ENCODE measurements at places on chromosomes 6 and 20.

DNA sequence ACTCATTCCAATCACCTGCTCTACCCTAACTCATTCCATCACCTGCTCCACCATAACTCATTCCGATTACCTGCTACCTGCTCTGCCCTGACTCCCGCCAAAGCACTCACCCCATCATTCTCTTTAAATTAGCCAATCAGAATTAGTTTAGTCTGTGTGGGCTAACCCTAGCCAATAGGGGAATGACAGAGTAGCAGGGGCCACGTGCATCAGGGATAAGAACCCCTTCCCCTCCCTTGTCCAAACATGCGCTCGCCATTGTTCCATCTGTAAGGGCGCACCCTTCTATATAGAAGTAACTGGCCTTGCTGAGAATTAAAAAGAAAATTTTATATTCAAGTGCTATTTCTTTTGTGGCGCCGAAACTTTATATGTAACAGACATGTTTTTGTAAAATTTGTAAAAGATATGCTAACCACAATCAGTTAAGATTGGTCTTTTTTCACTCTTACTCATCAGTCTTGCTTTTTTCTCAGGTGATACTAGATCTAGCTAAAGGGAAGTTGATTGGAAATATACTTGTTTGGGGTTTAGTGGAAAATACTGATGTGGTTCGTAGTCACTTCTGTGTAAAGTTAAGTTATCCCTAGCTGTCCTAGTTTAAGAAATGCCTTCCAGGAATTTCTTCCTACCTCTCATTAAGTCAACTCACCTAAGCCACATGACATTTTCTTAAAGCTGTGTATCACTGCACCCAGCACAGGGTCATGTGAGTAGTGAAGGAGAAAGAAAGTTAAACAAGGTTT lies 16.5 kb downstream of the RTN4IP1 start:
- DNase-seq: no peak

- DNase-seq: no peak
Measured at GRCh38 chr6:144883915-144884314, 598.8 kb downstream of the UTRN start.

DNA sequence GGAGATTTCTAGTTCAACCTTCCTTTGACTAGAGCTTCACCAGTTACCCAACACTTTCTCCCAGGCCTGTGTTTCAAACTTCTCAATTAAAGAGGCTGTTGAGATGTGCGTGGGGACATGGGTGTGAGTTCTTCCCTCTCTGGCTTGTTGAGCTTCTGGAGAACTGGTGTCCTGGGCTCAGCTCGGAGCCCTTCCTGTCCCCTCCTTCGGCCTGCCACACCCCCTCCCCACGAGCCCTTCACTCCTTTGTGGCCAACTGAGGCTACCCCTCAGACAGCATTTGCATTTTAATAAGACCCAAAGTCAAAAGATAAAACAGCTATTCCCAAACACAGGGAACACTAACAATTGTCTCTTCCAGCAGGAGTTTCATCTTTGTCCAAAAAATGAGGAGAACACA lies 123.3 kb upstream of the MLN start:
- DNase-seq: no peak

- peak; percentile 55 for DNase-seq
Measured at GRCh38 chr6:163460307-163460782, 45.8 kb downstream of the QKI start.

DNA sequence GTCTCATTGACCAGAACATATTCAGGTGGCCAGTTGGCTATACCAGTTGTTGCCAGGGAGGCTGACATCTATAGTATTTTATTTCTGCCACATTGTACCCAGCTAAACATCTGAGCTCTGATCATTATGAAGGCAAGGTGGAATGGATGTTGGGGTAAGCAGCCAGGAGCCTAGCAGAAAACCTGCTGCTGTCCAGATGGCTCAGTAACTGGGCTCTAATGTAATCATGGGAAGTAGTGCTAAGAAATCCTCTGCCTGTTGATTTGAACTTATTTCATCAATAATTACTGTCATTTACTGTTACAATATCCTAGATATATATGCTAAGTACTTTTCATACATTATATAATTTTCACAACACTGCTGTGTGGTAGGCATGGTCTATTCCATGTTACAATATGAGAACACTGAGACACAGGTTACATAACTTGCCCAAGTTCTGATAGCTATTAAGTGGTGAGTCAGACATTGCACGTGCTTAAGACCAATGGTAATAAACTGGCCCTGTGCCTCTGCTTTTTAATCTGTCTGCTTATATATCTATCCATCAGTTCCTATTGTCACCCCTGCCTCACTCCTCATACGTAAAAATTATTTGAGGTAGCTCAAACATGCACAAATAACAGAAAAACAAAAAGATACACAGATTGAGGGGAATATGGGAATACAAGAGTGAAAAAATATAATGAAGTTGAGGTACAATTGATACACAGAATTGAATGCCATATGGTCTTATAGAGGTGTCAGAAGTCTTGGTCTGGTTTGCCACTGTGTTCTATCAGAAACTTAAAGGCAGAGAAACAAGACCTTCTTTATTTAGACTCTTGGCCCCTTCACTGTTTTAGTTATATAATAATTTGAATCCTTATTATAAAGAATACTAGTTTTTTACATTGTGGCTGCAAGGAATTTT lies 25.2 kb downstream of the TBPL1 start:
- no peak for DNase-seq

DNA sequence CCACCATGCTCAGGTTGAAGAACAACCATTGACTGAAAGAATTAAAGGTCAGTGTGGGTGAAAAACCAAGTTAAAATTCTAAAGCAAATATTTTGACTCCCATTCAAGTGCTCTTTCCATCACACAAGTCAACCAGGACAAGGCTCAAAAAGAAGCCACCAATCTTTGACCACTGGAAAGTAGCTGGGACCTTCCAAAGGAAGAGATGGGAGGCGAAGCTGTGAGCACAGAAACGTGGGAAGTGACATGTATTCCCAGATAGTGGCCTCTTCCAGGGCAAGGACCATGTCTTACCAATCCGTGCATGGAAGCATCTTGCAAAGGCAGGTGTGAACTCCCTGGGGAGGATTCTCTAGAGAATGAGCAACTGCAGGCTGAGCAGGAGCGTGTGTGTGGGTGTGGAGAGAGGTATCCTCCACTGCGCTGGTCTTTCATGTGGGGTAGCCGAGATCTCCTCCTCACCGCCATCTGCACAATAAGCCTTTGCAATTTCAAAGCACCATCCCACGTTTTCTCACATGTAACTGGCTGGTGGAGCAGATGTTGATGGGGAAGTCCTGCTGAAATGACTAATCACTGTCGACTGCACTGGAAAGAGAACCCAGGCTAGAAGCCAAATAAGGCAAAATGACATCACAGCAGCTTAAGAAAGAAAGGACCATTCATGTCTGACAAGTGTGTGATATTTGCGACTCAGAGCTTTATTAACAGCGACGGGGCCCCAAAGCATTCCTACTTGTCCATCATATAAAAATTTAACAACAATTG lies 189.4 kb upstream of the RREB1 start:
- DNase-seq: peak; percentile 9

GRCh38 chr20:32463642-32464400 lies 105.7 kb downstream of the ASXL1 start:
- no peak for DNase-seq

GRCh38 chr6:122969999-122970533 lies 26.0 kb upstream of the CLVS2 start:
- DNase-seq: no peak

DNA sequence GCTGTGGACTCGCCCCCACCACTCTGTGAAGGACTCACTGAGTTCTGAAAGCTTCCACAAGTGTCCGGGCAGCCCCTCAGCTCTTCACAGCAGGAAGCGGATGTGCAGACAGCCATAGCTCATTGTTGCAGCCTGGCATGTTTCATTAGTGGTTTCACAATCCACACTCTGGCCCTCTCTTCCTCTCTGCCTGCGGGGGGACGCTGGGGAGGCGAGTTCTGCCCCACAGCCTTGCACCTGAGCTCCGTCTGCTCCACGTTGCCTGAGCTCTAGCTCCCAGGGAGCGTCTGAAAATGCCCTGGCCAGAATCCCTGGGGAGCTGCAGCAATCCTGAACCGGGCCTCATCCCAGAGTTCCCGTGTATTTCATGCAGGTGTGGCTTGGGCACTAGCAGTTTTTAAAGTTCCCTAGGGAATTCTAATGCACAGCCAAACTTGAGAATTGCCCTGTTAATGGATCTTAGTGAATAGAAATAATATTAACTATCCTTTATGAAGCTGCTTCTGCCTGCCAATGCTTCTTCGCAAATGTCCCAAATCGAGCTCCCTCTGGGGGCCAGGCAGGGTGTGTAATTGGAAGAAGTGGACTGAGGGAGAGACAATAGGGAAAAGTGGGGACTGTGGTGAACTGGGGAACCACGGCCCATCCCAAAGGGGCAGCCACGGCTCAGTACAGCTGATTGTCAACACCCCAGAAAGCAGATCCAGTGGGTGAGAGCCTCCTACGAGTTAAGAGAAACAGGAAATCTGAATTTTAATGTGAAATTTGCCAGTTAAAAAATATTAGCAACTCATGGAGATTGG lies 51.5 kb downstream of the CTCFL start:
- DNase-seq: no peak

- DNase-seq: no peak
Measured at GRCh38 chr6:85406641-85407075, 43.2 kb upstream of the NT5E start.

DNA sequence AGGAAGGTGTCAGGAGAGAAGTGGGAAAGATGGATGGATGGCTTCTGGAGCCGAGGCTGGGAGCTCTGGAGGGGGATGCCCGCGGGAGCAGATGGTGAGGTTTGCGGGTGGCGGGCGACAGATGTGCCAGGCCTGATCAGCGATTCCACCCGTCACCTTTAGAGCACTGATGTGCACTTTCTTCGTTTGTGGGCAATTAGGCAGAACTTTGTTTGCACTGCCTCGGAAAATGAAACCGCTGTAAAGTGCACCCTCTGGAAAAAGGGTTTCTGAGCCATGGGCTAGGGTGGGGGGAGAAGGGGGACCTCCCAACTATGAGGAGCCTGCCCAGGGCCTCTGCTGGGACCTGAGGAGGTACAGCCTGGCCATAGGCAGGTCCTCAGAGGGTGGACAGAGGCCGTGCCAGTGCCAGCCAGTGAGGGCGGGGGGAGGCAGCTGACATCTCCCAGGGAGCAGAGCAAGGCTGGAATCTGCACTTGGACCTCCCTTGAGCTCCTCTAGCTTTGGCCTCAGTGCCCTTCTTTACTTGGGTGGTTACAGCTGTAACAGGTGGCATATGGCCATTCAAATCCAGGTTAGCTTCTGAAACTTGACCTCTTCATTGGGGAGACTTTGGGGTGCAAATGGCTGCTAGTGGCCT lies 58.7 kb downstream of the CD40 start:
- DNase-seq: no peak

DNA sequence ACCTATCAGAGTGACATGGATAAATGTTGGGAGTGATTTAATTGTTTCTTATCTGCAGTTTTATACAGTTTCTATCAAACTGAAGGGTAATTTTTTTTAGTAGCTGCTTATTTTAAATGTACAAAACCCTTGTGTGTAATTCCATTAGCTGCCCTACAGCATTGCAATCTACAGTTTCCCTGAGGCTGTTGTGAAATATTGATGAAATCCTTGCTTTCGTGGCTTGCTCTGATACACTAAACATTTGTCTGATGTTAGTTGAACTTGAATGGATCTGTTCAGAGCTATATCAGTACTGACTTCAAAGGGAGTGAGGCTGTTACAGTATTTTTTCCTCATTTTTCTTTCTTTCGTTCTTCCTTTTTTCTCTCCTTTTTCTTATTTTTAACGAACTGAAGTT lies 255.4 kb downstream of the TSHZ2 start:
- DNase-seq: no peak

- DNase-seq: no peak
Measured at GRCh38 chr6:143167224-143167623, 106.5 kb downstream of the AIG1 start.

DNA sequence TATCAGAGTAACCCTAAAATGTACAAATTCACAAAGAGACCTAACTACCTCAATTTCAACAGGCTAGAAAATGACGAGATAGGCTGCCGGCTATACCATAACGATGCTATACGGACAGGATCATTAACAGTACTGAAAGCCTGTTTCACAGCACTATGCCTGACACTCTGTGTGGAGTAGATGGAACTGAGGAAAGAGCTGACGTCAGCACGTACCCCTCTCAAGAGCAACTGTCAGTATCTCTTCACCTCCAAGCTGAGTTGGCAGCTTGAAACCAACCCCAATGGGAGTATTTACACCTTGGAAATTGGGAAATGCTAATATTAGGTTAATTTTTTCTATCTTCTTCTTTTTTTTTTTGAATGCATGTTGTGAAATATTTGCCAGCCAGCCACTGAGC lies 53.6 kb downstream of the HUS1B start:
- DNase-seq: no peak

GRCh38 chr20:23407781-23408464 lies 13.4 kb downstream of the NAPB start:
- no peak for DNase-seq

GRCh38 chr6:79384845-79385244 lies 150.4 kb upstream of the HMGN3 start:
- DNase-seq: no peak

- no peak for DNase-seq
Measured at GRCh38 chr20:11853359-11853758, 64.3 kb upstream of the BTBD3 start.

GRCh38 chr6:70686548-70687133 lies 19.0 kb downstream of the SMAP1 start:
- no peak for DNase-seq

DNA sequence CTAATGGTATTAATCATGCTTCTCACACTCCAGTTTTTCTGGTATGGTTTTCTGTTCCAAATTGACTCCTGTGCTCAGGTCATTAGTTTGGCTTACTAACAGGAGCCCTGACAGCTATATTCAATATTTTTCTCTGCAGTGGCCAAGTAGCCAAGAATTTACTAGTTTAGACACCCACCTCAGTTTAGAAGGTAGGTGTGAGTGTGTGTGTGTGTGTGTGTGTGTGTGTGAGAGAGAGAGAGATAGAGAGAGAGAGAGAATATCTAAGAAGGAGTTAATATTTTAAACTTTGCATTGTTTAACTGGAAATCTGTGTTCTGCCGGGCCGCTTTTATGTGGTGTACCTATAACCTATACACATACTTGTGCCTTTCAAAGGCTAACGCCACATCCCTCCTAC lies 18.5 kb downstream of the JARID2 start:
- DNase-seq: no peak

DNA sequence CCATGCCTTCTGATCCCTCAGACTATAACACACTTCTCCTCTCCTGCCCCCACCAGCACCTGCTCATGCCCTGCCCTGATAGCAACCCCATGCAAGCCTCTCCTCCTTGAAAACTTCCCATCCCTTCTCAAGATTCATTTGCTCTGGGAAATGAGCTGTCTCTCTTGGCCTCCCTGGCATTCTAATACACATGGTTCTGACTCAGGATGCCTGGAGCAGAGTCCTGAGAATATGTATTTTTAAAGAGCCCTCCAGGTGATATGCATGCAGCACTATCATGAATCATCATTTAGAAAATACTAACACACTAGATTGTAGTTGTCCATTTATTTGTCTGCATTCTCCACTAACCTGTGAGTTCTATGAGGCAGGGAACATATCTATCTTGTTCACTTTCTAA lies 26.6 kb downstream of the HDGFL1 start:
- no peak for DNase-seq
